ENCODE measurements at places on chromosomes 16 and 17. TPM values are rescaled to one million over a fixed set of nuclear protein-coding genes. Genes with fewer than 3 reads are reported as not detected.

Gene SLC16A13
- 1.5 TPM for total RNA-seq

Gene OR3A3
- total RNA-seq, result not detected

Gene KRT25
- not detected for total RNA-seq

Gene COL1A1
- 547 TPM for total RNA-seq

Gene ST6GALNAC1
- 3.4 TPM for total RNA-seq

Gene CTRL
- total RNA-seq, result 0.43 TPM

DNA sequence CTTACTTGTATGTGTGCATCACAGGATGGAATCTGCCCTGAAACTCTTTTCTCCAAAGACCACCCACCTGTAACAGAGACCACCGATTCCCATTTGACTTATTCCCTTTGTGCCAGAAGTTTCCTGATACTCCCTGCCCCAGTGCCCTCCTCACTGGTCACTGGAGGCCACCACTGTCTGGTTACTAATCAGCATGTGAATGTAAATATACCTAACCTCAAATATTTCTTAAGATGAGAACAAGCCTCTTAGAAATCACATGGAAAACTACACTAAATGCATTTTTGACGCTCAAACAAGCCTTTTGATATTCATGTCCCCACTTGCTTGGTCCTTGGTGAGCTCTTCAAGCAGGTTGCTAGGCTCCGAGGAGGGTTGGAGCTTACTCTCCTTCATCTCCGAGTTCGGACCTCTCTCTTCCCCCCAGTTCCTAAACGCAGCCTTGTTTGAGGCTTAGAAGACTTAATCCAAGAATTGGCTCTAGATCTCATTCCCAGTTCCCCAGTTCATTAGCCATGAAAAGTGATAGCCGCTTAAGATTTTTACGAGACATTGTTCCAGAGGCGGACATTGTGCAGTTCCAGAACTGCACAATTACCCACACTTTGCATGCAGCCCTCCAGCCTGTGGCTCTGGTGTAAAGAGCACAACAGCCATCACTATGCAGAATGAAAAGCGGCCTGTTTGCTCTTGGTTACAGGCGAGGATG, 579.2 kb upstream of the PSMD7 start:
- H3K27me3 ChIP-seq, result no peaks in the 10 kb centered on the region
- H3K4me1 ChIP-seq, result peaks cover 6% of the 10 kb centered on the region
- H3K27ac ChIP-seq, result no peak overlapping the region
- no peak overlapping the region for H3K4me3 ChIP-seq
- DNase-seq, result no peak

DNA sequence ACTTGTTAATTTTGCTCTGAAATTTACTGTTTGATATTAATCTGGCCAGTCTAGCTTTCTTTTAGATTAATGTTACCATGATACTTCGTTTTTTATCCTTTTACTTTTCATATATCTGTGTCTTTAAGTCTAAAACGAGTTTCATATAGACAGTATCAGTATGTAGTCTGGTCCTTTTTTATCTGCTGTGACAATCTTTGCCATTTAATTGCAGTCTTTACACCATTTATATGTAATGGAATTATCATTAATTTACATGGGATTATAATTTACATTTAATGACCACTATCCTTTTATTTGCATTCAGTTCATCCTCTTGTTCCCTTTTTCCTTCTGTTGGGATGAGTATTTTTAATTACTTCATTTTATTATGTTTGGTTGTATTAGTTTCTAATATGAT, 243.5 kb downstream of the PRKCA start:
- H3K27ac ChIP-seq, result no peak overlapping the region
- no peaks in the 10 kb centered on the region for H3K27me3 ChIP-seq
- no peaks in the 10 kb centered on the region for H3K36me3 ChIP-seq
- H3K4me1 ChIP-seq, result no peaks in the 10 kb centered on the region
- DNase-seq, result no peak

DNA sequence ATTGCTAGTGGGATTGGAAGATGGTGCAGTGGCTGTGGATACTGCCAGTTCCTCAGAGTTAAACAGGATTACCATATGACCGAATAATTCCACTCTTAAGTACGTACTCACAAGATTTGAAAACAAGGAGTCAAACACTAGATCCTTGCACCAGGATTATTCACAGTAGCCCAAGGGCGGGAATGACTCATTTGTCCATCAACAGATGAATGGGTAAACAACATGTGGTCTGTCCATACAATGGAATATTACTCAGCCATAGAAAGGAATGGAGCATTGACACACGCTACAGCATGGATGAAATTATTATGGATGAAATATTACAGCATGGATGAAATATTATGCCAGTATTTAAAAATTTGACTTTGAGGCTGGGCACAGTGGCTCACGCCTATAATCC, 9.1 kb upstream of the MAPK8IP3 start:
- H3K4me1 ChIP-seq, result no peaks in the 10 kb centered on the region
- no peak overlapping the region for H3K27ac ChIP-seq
- no peaks in the 10 kb centered on the region for H3K27me3 ChIP-seq
- peaks cover 29% of the 10 kb centered on the region for H3K36me3 ChIP-seq
- no peak overlapping the region for H3K4me3 ChIP-seq

GRCh38 chr17:45052052-45052772, 780 bp upstream of the DCAKD start:
- no peaks in the 10 kb centered on the region for H3K27me3 ChIP-seq
- peak overlapping the region; percentile 63 for H3K4me3 ChIP-seq
- H3K27ac ChIP-seq, result peak overlapping the region; percentile 85
- no peak for DNase-seq
- H3K36me3 ChIP-seq, result no peaks in the 10 kb centered on the region
- H3K4me1 ChIP-seq, result peaks cover 17% of the 10 kb centered on the region

DNA sequence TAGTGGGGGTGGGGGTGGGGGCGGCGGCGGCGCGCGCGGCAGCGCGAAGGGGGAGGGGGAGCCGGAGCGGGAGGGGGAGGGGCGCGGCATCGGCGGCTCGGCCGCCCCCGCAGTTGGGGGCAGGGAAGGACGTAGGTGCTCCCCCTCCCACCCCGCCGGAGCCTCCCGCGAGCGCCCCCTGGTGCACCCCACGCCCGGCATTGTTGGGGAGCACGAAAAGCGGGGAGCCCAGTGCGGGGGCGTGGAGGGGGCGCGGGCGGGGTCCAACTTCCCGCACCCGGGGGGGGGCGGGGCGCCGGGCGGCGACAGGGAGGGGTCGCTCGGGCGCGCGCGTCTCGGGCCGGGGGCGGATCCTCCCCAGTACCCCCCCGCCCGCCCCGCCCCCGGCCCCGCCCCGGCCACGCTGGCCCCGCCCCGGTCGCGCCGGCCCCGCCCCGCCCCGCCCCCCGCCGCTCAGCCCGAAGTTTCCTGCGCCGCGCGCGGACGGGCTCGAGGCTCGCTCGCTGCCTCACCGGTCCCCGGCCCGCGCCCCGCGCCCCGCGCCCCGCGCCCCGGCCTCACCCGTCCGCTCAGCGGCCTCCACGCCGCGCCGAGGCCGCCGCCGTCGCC, at the start of gene CACNA1H:
CACNA1H (plus strand) TSS at position 456 of the 609 bp plus-strand sequence. CDS start 632 bp downstream, outside the sequence.
- DNase-seq, result no peak
- H3K4me3 ChIP-seq, result peak within 1 kb of the TSS; percentile 57
- no peak within 1 kb of the TSS for H3K27ac ChIP-seq
- H3K4me1 ChIP-seq, result no peaks in the 10 kb centered on the region
- no peaks in the 10 kb centered on the region for H3K36me3 ChIP-seq
- H3K27me3 ChIP-seq, result peaks cover 13% of the 10 kb centered on the region

GRCh38 chr17:1414634-1415033, 14.6 kb upstream of the YWHAE start:
- H3K4me3 ChIP-seq, result no peak overlapping the region
- H3K4me1 ChIP-seq, result no peaks in the 10 kb centered on the region
- no peaks in the 10 kb centered on the region for H3K27me3 ChIP-seq
- no peak for DNase-seq

GRCh38 chr17:8158267-8159031, 4.3 kb downstream of the VAMP2 start:
- no peaks in the 10 kb centered on the region for H3K27me3 ChIP-seq
- peaks cover 23% of the 10 kb centered on the region for H3K36me3 ChIP-seq
- DNase-seq, result peak; percentile 97

DNA sequence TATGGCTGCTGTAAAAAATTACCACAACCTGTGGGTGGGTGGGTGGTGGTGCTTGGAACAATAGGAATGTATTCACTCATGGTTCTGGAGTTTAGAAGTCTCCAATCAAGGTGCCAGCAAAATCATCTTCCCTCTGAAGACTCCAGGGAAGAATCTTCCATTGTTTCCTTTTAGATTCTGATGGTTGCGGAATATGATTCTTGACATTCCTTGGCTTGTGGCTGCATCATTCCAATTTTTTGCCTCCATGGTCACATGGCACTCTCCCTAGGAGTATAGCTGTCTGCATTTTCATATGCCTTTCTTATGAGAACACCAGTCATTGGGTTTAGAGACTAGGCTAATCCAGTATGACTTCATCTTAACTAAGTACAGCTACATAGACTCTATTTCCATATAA, 401.0 kb downstream of the HS3ST3B1 start:
- no peak for DNase-seq
- H3K4me3 ChIP-seq, result no peak overlapping the region
- no peak overlapping the region for H3K27ac ChIP-seq
- no peaks in the 10 kb centered on the region for H3K36me3 ChIP-seq
- H3K4me1 ChIP-seq, result no peaks in the 10 kb centered on the region

GRCh38 chr16:84811529-84811928, 8.3 kb upstream of the CRISPLD2 start:
- H3K36me3 ChIP-seq, result no peaks in the 10 kb centered on the region
- no peaks in the 10 kb centered on the region for H3K4me1 ChIP-seq
- no peaks in the 10 kb centered on the region for H3K27me3 ChIP-seq
- no peak overlapping the region for H3K27ac ChIP-seq
- DNase-seq, result no peak

GRCh38 chr17:14152721-14153120, 83.4 kb downstream of the COX10 start:
- DNase-seq, result no peak
- no peak overlapping the region for H3K27ac ChIP-seq
- H3K4me3 ChIP-seq, result no peak overlapping the region
- H3K36me3 ChIP-seq, result no peaks in the 10 kb centered on the region
- H3K27me3 ChIP-seq, result no peaks in the 10 kb centered on the region

DNA sequence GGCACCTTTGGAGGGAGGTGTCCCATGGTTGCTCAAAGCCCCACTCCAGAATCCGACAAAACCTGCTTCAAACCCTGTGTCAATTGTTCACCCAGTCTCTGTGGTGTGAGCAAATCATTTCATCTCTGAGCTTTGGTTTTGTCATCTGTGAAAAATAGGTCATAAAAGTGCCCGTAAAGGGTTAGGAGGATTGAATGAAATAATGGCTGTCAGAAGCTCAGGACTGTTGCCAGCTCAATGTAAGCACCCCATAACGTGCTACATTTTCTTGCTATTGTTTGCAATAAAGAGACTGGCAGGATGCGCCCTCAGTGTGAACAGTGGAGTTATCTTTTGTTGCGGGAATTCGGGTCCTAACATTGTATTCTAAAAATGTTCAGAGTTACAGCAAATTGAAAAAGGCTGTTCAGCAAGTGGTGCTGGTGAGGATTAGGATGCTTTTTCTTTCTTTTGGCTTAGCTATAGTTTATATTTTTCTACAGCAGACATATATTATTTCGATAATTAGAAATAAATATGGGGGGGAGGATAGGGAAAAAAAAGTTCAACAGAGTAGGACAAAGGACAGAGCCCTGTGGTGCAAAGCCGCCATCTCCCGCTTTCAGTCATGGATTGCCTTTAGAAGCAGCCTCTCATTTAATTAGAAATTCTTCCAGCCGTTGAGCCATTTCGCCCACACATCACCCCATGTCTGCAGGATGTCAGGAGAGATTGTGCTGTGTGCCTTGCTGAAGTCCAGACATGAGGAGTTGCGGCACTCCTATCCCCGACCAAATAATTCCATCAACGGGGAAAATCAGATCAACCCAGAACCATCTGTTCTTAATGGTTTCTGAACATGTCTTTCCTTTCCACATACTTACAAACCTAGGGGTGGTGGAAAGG, 20.9 kb upstream of the PYY start:
- H3K36me3 ChIP-seq, result no peaks in the 10 kb centered on the region
- H3K4me3 ChIP-seq, result no peak overlapping the region
- no peaks in the 10 kb centered on the region for H3K4me1 ChIP-seq
- DNase-seq, result no peak
- no peaks in the 10 kb centered on the region for H3K27me3 ChIP-seq

DNA sequence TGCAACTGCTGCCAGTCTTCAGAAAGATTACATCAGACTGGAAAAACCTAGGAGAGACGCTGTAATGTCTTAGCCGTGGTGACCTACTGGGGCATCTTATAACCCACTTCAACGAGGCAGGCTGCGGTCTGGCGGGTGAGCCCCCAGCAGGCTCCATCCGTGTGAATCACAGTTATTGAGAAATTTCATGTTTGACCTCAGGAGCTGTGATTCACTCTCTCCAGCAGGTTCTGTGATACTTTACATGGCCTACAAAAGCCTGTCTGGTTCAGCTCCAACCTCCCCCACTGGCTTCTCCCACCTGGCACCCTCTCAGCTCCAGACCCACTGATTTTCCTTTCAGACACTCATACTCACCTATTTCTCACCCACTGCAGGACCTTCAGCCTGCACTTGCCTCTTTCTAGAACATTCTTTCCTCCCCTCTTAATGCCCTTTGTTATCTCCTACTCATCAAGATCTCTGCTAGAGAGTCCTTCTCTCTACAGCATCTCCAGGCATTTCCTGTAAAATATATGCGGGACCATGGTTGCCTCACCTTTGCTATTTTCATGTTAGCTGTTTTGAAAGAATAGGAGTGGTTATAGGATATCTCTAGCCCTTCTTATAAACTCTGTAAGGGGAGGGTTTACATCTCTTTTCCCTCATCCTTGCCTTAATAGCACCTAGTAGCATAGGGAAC, 227.9 kb downstream of the MAF start:
- H3K36me3 ChIP-seq, result no peaks in the 10 kb centered on the region
- no peaks in the 10 kb centered on the region for H3K27me3 ChIP-seq

DNA sequence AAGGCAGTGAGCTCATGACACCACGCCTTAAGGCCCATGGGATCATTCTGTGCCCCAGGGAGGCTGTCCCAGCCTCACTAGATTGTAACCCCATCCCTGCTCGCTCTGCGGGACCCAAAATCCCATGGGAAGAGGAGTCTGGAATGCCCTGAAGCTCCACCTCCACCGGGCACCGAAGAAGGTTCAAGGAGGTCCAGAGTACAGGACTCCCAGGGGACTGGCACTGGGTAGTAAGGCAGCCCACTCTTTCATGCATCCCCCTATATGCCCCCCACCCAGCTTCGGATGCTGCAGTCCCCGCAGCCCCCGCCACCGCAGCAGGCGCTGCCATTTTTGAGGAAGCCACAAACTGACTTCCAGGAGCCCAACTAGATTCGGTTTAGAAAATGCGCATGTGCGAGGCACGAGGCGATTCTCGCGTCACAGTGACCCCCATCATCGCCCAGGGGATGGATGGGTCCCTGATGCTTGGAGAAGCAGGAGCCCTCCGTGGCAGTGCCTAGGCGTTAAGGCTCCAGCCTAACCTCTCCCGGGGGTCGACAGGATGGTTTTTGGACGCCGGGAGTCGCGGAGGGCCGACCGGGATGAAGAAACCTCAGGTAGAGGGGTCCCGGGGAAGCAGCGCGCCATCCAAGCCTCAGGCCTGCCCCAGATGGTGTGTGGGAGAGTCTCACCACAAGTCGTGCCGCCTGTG, 1681.0 kb downstream of the TP53TG3F start:
- no peak for DNase-seq
- no peaks in the 10 kb centered on the region for H3K36me3 ChIP-seq
- no peak overlapping the region for H3K4me3 ChIP-seq
- H3K27ac ChIP-seq, result no peak overlapping the region
- no peaks in the 10 kb centered on the region for H3K4me1 ChIP-seq
